ENCODE measurements at places on chromosomes 7 and 10.

DNA sequence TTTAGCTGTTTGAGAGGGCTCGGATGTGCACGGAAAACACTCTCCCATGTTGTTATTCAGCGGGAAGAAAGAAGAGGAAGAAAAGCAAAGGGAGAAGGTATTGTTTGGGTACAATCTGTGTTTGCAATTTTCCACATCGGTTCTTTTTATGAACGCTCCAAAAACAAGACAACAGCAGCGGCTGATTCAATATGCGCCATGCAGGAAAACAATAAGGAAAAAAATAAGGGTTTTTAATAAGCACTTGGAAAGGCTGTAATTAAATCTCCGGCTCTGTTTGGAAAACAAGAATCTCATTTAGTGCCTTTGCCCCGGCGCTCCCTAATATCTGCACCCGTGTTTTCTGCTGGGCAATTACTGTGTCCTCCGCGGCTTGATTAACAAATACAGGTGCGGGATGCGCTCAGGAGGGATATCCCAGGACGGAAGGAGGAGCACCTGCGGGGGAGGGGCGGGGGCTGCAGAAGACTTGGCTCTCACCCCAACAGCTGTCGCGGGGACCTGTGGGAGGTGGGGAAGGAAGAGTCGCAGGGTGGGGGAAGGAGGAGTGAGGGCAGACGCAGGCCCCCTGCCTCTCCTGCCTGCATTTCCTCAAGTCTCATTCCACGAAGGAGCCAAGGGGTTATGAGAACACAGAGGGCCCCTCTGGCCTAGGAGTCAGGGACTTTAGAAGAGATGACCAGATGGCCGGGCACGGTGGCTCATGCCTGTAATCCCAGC is 181.5 kb upstream of the PODXL start:
- no peak overlapping the region for H3K4me3 ChIP-seq
- H3K36me3 ChIP-seq = no peaks in the 10 kb centered on the region
- H3K4me1 ChIP-seq = no peaks in the 10 kb centered on the region
- H3K27me3 ChIP-seq = no peaks in the 10 kb centered on the region

DNA sequence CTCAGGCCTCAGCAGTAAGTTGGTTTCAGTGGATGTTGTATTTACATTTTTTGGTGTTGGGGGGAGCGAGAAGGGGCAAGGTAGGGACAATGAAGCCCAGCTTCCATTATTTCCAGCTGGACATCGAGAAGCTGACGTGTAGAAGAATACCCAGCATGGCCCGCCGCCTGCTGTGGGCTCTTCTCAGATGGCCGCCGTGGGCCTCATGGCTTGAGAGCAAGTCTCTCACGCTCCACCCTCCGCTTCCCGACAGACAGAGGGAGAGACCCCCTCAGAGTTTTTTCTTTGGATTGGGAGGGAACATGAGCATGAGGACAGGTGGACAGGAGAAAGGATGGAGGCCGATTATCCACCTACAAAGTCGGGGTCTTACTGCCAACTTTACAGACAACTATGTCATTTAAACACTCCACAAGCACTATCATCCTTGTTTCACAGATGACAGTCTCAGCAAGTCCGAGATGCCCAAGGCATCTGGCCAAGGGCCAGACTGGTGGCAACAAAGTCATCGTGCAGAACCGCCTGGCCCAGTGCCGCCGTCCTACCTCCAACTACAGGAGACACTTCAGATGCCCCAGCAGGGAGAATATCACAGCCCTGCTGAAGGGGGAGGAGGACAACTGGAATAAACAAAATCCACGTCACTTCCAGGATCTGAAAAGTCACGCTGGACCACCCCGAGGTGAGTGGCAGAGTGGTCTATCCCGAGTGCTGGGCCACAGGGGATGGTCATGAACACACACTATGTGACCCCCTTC is 195.9 kb downstream of the DIP2C start:
- no peaks in the 10 kb centered on the region for H3K27me3 ChIP-seq
- H3K4me3 ChIP-seq = no peak overlapping the region
- no peaks in the 10 kb centered on the region for H3K4me1 ChIP-seq
- H3K36me3 ChIP-seq = no peaks in the 10 kb centered on the region
- no peak for DNase-seq

GRCh38 chr7:104926601-104927041 is 87.4 kb upstream of the KMT2E start:
- H3K4me3 ChIP-seq = no peak overlapping the region
- H3K4me1 ChIP-seq = peaks cover 4% of the 10 kb centered on the region
- no peaks in the 10 kb centered on the region for H3K27me3 ChIP-seq
- DNase-seq = no peak

- no peaks in the 10 kb centered on the region for H3K36me3 ChIP-seq
- peaks cover 49% of the 10 kb centered on the region for H3K27me3 ChIP-seq
- no peak overlapping the region for H3K27ac ChIP-seq
- DNase-seq = no peak
- H3K4me1 ChIP-seq = peaks cover 23% of the 10 kb centered on the region
These were observed 1.0 kb downstream of the GRM8 start for GRCh38 chr7:127251465-127252376.

Measured in natural killer cell (primary cell).